Progenitor cell of endocrine pancreas (in vitro differentiated cells): ENCODE measurements at places on chromosomes 13 and 19.

GRCh38 chr13:20360835-20361412, 128.8 kb upstream of the GJB6 start:
- no peak for DNase-seq

DNA sequence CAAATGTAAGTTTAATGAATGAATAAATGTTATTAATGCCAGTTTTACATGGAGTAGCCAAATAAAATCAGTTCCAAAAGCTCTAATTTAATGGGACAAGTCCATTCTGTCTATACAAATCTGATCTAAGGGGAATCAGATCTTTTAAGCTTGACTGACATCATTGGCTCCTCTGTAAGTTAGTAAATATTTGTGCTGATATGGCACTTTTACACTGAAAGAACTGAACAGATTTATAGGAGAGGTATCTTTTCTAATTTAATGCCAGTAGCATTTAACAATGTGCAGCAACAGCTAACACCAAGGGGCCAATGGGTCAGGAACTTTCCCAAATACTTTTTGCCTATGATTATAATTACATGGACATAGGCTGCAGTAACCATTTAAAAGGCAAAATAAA, 832.3 kb downstream of the PCDH17 start:
- no peak for DNase-seq

GRCh38 chr19:32291876-32292275, 53.5 kb upstream of the ZNF507 start:
- DNase-seq, result no peak

DNA sequence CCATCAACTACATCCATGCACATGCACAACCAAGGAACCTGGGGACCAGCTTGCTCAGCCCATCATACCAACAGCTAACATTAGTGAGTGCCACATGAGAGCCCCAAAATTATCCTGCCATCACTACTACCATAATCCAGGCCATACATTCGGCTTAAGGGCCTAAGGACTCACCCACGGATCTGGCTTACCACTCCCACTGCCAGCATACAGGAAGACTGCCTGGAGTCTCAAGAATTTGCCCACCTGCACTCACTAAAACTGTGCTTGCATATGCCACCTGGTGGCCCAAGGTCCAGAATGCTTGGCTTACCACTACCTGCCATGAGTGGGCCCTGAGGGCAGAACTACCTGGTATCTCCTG, 1562.9 kb upstream of the PRR20A start:
- DNase-seq, result no peak

DNA sequence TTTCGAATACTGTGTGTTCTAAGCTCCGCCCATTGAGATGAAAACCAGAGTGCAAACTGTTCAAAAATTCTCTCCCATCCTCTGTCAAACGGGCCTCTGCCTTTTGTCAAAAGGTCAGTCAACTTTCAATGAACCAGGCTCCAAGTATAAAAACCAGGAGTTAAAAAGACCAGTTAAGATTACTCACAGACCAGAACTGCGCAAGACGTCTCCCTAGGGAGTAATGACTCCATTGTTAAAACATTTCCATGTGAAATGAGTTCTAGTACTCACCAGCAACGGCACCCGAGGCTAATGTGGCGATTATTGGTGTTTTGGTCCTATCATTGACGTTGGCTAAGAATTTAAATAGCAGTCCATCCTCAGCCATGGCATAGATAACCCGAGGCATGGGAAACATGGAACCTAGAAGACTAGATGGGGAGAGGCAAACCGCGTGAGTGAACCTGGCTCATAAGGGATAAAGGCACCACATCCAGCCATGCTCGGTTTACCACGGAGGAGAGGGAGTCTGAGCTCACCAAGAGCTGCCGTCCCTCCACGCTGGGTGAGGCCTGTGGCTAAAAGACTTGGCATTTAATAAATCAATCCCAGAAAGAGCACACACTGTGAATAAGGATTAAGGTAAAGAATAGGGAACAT, 73.3 kb downstream of the SLC7A1 start:
- no peak for DNase-seq

GRCh38 chr13:80118506-80118905, 222.4 kb downstream of the SPRY2 start:
- DNase-seq, result no peak

- peak; percentile 33 for DNase-seq
Measured at GRCh38 chr19:19540715-19541515, 2.9 kb downstream of the CILP2 start.

DNA sequence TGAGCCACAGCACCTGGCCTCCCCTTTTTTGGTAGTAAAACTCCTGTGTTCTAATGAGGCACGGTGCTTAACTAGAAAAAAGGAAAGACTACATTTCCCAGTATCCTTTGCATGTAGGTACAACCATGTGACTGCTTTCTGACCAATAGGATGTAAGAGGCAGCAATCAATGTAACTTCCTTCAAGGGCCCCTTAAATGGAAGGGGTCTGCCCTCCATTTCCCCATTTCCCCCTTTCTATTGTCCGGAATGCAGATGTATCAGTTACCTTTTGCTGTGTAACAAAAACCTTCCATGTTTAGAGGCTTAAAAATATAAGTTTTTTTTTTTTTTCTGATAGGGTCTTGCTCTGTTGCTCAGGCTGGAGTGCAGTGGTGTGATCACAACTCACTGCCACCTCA, 2.2 kb downstream of the GPR32 start:
- DNase-seq, result no peak

GRCh38 chr19:33767898-33768413, 28.7 kb upstream of the KCTD15 start:
- DNase-seq, result peak; percentile 84

DNA sequence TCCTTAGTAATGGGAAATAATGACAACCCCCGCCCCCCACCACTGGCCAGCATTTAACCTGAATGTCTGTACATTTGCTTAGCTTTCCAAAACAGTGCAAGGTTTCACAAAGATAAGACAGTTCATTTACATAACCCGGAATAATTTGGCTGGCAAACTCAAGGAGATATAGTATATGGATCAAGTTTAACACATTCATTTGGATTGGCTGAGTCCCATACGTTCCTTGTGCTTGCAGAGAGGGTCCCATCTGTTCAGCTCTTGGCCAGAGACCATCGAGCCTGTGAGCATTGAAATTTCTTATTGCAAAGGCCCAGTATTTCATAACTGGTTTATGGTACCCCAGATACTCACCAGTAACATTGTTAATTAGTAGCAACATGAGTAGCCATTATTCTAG, 116.5 kb downstream of the GPC6 start:
- no peak for DNase-seq

DNA sequence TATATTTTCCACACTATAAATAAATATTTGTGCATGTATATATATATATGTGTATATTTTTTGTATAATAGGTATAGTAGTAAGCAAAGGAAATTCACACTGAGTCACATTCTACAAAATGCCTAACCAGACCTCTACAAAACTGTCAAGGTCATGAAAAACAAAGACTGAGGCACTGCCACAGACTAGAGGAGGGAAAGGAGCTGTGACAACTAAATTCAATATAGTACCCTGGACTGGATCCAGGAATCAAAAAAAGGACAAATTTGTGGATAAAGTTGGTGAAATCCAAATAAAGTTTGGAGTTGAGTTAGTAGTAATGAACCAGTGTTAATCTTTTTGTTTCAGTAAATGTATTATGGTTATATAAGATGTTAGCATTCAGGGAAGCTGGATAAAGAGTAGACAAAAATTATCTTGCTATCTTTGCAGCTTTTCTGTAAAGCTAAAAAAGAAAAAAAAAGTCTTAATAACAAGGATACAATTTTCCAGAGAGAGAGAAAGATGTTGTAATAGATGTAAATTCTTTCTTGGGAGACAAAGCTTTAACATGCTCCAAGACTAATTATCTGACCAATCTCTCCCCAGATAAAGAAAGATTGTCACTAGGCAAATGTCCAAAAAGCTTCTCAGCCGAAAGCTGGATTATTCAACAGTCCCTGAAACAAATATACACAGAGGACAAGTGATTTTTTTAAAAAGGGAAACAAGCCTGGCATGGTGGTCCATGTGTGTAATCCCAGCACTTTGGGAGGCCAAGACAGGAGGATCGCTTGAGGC, 19.1 kb downstream of the SYDE1 start:
- no peak for DNase-seq

GRCh38 chr13:97220151-97220900, 1.8 kb upstream of the MBNL2 start:
- DNase-seq, result no peak

GRCh38 chr13:36766295-36766694, 52.7 kb upstream of the RFXAP start:
- DNase-seq, result no peak

DNA sequence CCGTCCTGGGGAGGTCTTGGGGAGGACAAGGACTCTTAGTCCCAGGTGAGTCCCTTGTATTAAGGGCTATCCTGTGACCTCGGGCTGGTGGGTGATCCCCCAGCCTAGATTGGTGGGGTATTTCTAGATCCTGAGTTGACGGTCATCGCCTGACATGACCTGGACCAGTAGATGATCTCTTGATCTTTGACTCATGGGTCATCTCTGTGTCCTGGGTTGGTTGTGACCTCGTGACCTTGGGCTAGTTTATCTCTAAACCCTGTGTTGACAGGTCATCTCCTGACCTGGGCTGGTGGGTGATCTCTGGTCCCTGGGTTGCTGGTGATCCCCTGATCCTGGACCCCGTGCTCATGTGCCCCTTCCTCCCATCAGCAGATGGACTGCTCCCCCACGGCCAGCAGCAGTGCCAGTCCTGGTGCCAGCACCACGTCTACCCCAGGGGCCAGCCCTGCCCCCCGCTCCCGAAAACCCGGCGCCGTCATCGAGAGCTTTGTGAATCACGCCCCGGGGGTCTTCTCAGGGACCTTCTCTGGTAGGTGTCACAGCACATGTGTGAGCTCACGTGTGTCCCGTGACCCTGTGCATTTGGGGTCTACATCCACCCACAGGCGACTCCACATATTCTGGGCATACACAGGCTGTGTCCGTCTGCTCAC, 6.3 kb downstream of the MIDN start:
- DNase-seq, result no peak

DNA sequence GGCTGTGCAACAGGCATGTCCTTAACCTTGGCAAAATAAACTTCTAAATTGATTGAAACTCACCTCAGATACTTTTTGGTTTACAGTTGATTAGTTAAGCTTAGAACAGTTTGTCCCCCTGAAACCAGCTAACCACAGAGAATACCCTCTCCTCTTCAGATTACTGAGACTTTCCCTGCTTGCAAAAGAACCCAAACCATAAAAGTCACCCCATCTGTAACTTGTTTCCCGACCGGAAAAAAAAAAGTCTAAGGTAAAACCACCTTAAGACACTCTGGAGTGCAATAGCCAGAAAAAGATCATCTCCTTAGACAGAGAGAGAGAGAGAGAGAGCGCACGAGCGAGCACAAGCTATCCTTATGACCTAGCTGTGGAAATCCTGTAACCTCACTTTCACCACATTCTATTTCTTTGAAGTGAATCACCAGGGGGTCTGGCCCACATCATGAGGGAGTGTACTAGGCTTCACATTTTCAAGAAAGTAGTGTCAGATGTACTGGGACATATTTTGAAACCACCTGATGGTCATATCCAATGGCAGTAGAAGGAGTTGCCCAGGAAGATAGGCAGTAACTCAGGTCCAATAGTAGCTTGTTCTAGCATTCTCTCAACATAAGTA, 11.1 kb upstream of the GTF2F2 start:
- DNase-seq, result no peak

DNA sequence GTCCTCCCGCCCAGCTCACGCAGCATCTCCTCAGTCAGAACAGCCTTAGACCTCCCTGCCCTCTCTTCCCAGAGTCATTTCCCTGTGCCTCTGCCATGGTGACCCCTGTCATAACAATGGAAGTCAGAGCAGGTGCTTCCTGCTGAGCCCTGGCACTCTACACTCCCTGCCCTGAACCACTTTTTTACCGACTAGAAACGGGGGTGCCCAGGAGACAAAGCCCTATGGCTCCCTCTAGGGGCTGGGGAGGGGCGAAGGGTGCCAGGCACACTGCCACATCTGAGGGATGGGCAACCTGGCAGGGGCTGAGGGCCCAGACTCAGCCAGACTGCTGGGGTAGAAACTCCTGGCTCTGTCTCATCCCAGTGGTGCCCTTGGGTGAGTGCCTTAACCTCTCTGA, 16.4 kb downstream of the ZNF574 start:
- DNase-seq, result no peak

DNA sequence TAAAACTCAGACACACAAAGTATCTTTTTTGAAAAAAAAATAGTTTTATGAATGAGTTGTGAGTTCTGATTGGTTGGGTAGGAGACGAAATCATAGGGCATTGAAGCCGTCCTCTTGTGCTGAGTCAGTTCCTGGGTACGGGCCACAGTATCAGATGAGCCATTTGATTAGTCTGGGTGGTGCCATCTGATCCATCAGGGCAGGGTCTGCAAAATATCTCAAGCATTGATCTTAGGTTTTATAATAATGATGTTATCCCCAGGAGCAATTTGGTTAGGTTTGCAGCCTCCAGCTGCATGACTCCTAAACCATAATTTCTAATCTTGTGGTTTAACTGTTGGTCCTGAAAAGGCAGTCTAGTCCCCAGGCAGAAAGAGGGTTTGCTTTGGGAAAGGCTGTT, 1310.6 kb downstream of the SLITRK1 start:
- DNase-seq, result no peak

- DNase-seq, result no peak
Measured at GRCh38 chr13:112697756-112698655, 8.2 kb downstream of the ATP11A start.

DNA sequence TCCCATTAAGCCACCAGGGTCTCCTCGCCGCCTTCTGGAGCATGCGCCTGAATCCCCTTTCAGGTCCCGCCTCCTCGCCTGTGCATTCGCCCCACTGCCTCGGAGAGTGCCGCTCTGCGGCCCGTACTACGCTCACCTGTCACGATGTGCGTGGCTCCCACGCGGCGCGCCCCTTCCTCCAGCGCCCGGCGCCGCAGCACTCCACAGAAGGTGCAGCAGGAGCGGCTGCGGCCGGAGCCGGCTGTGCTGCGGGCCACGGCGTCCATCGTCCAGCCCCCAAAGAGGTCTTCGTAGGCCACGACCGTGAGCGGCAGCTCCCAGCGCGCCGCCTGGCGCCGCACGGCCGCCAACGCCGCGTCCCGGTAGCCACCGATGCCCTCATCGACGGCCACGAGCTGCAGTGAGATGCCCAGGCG, 4.3 kb downstream of the CTU1 start:
- DNase-seq, result no peak

GRCh38 chr19:5977222-5977784, 637 bp downstream of the RANBP3 start:
- no peak for DNase-seq

DNA sequence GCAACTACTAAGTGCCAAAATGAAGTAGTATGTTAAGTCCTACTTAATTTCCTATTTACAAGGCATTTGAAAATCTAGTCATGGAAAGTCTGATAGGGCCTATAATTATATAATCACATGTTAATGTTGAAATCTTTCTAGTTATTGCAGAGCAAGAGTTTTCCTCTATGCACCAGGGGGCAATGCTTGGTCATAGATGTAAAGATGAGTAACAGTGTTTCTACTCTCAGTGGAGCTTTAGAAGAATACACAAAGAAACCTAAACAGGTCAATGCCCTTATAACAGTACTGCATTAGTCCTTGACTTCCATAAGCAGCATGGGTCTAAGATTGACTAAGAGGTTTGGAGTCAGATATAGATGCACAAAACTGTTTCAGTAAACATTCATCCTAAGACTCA, 218.7 kb downstream of the KCTD12 start:
- DNase-seq, result no peak

- no peak for DNase-seq
Measured at GRCh38 chr19:34226036-34226435, 28.3 kb upstream of the GARRE1 start.

GRCh38 chr19:30085394-30085793, 143.4 kb downstream of the URI1 start:
- DNase-seq, result no peak
